ENCODE measurements at places on chromosomes 5 and 9. TPM values are rescaled to one million over a fixed set of nuclear protein-coding genes. Genes with fewer than 3 reads are reported as not detected.

The RPL37 gene
- total RNA-seq, result 1,013 TPM

The TAL2 gene
- not detected for total RNA-seq

The SLC6A7 gene
- not detected for total RNA-seq

The HTR1A gene
- total RNA-seq, result not detected

The IL5 gene
- not detected for total RNA-seq

The SPATA31C1 gene
- not detected for total RNA-seq

The CCL21 gene
- not detected for total RNA-seq

The CCNI2 gene
- 0.36 TPM for total RNA-seq

The HAND1 gene
- not detected for total RNA-seq

The LHX3 gene
- not detected for total RNA-seq

The SV2C gene
- 4.9 TPM for total RNA-seq

The SMIM33 gene
- total RNA-seq, result not detected

The PRSS3 gene
- not detected for total RNA-seq

- no peak for DNase-seq
Measured at GRCh38 chr9:98634685-98635336, 73.9 kb downstream of the GABBR2 start.

DNA sequence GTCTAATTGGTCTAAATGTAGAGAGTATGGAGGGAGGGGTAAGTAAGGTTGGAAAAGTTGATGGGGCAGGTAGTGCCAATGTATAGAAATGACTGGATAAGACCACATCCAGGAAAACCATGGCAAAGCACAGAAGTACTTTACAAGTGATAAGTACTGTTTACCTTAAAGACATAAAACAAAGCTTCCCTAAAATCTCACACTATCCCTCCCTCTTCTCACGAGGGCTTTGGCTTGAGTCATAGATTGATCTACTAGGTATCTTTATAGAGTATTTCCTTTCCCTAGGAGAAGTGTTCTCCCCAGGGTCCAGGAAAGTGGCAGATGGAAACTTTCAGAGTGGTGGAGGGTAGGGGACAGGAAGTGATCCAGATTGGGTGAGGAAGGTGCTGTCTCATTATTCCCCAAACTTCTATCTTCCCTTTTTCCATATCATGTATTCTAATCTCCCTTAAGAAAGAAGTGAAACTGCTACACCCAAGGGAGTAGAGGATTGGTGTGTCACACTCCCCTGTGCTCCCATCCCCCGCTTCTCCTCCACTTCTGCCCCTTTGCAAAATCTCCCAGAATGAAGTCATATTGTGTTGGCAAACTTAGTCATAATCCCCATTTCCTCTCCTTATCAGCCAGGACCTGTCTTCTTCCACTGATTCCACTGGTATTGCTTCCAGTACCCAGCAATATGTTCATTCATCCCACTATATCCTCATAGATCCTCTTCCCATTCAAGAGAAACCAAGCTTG, 14.6 kb downstream of the IL33 start:
- DNase-seq, result no peak

GRCh38 chr5:110414360-110414759, 312.1 kb downstream of the TMEM232 start:
- no peak for DNase-seq

DNA sequence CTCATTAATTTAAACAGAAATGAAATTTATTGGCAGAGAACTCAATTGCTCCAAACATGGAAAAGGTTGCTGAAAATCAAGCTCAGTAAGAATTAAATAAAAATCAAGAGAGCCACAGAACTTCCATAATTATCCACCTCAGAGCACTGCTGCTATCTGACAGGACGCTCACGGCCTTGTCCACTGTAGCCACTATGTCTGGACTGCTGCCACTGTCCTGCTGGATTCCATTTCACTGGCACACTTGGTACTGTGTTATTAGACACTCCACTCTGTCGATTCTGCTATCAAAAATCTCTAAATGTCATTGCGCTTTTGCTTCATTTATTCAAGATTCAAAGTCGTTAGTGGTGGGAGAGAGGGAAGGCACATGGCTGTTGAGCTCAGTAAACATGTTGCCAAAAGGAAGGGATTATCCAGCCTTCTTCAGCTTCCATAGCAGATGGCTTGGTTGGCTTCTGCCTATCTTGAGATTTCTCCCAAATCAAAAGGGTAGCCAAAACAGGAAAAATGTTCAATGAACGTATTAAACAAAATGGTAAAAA, 815.0 kb downstream of the CDH18 start:
- no peak for DNase-seq

- DNase-seq, result no peak
Measured at GRCh38 chr9:13688990-13689600, 409.6 kb upstream of the MPDZ start.

GRCh38 chr5:142221091-142221860, 103.5 kb downstream of the SPRY4 start:
- DNase-seq, result no peak

- no peak for DNase-seq
Measured at GRCh38 chr5:36630201-36631145, 24.1 kb downstream of the SLC1A3 start.

DNA sequence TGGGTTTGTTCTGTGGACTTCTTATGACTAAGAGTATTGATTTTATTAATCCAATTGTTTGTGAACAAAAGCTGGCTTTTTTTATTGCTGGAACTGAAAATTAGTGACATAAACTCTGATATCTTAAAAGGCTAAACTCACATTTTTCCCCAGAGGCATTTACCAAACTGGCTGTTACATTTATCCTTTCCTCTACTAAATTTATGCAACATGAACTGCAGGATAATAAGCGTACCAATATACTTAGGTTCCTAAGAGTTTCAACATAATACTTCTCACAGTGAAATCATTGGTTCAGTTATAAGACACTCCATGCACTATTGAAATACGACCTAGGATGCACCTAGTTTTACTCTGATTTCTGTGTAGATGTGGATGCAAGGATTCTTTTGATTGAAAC, 560.8 kb upstream of the WWC1 start:
- DNase-seq, result no peak

GRCh38 chr9:79164406-79164805, 407.4 kb upstream of the TLE4 start:
- DNase-seq, result no peak

DNA sequence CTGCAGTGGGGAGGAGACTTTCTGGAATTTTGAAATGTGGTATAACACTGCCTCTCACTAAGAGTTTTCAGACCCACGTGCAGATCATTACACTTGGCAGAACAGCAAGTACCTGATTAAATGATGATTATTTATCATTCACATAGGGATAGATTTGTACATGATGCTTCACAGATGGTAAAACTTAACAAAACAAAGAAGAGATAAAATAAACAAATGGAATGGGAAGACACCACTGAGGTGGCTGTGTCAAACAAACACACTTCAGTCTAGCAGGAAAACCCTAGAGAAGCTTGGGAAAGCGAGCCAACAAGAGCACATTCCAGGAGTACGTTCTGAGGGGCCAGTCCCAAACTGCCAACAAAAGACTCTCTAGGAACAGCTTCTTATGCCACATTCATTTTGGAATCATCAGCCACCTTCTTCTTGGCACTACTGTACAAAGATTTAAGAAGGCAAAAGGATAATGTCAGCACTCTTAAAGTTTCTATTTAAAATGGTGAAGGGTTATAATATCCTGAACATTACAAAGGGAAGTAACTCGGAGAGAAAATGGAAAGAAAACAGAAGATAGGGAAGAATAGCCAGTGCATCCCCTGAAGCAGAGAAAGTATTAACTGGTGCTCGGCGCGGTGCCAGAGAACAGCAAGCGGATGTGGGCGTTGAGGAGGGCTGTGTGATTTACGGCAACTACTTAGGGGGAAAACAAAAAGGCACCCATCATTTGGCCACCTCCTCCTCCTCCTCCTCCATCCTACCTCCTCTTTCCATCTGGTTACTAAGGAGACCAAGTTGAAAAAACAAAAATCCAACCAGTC, 1.6 kb downstream of the MED27 start:
- DNase-seq, result no peak

DNA sequence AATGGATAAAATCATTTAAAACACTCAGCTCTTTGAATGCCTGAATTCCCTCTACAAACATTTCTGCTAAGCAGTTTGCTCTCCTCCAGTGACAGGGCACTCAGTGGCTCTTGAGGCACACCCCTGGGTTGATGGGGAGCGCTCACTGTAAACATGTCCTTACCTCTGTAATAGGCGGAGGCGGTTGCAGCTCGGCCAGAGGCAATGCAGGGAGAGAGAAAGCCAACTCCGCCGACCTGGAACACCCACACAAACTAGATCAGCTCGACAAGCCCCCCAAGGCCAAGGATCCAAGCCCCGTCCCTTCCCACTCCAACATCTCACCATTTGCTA, 329 bp downstream of the CDC23 start:
- DNase-seq, result no peak

DNA sequence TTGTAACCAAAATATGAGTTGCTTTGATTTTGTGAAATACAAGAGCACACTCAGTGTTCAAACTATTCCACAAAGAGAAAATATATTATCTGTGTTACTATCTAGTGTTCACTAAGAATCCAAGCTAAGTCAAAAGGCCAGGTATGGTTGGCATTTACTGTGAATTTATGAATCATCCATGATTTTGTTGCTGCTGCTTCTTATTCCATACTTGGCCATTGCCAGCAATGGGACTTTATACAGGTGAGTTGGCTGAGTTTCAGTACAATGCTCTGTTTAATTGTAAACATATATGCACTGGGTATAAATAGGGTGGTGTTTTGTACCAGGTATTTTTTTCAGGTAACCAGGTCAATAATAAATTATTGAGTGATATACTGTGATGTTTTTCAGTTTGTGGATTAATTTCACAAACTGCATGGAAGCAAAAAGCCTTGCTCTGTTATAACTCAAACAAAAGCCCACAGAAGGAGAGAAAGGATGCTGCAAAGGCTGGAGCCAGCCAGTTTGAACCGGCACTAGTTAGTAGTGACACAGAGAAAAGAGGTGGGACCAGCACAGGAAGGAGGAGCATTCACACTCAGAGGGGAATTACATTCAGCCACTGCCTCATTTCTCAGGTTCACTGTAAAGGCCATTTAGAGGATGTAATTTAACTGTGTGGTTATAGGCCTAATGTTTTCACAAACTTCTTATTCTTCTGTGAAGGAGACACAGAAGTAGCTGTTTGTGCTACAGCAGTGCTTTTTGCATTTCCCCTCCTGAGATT, 381.8 kb downstream of the ADGRV1 start:
- peak; percentile 63 for DNase-seq

GRCh38 chr9:120336021-120336752, 243.8 kb downstream of the CDK5RAP2 start:
- no peak for DNase-seq

GRCh38 chr9:117526674-117527073, 111.8 kb upstream of the ASTN2 start:
- DNase-seq, result no peak

DNA sequence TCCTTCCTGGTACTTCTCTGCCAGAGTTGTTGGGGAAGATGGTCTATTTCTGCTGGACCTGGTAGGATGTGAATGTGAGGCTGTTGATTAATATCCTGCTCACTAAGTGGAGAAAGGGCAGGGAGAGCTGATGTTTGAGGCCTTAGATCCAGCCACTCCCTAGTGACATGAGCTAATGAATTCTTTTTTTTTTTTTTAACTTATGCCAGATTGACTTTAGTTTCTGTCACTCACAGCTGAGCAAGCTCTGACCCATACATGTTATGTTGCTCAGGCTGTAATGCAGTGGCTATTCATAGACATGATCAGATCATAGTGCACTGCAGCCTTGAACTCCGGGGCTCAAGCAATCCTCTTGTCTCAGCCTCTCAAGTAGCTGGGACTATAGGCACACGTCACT, 75.1 kb upstream of the SPRY4 start:
- no peak for DNase-seq

DNA sequence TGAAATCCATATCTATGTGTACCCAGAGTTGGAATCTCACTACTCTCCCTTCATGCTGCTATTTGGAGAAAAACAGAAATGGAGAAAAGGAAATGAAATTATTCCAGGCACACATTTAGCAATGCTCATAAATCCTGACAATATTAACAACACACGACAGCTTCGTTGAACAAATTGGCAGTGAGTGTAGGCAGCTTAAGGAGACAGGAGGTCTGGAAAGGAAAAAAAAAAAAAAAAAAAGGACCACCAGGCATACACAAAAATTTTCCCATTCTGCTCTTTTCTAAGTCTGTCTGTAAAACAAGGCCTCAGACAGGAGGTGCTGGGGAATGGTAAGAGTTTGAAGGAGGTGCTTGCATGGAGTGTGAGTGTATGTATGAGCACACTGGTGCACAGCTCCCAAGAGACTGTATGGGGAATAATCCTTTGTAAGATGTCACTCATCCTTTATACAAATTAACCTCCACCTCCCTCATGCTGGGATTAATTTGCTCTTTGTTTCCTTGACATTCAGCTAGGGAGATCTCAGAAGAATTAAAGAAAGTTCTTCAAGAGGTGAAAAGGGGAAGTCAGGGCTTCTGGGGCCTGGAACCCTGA, 78.9 kb downstream of the ASTN2 start:
- DNase-seq, result no peak

- no peak for DNase-seq
Measured at GRCh38 chr5:57601996-57602395, 119.4 kb upstream of the ACTBL2 start.

DNA sequence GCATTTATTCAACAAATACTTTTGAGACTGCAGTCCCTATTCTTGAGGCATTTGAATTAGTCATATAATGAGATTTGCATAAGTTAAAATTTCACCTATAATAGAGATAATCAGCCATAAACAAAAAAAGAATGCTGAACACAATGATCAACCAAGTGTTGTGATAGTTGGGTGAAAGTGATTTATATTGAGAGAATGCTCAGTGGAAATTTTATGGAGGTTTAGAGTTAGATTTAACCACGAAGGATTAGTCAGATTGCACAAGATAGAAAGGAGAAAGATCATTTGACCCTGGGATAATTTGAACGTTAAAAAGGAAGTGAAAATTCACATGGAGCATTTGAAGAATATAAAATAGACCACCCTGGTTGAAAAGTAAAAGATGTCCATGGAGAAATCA, 356.2 kb downstream of the NPR3 start:
- no peak for DNase-seq

DNA sequence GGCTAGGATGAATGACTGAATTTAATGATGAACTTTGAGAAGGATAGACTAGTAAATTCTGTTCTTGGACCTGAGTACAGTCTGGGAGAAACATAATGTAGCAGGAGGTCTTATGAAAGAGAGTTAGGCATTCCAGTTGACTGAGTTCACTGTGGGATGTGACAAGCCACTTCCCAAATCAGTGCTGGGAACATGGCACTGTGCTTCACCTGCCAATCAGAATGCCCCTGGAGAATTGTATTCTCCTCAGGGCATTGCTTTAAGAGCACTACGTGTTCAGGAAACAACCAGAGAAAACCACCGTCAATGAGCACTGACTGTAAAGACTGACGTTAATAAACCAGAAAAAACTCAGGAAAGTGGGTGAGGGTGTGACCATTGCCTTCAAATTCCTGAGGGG, 1.2 kb downstream of the CCDC107 start:
- no peak for DNase-seq
